ENCODE measurements at places on chromosomes 1 and 21. TPM values are rescaled to one million over a fixed set of nuclear protein-coding genes. Genes with fewer than 3 reads are reported as not detected.

The CFHR2 gene
- polyA plus RNA-seq = not detected

The PLEKHA6 gene
- 1.5 TPM for polyA plus RNA-seq

The FTCD gene
- polyA plus RNA-seq = not detected

The FUCA1 gene
- polyA plus RNA-seq = 10.3 TPM

The CHI3L1 gene
- 0.11 TPM for polyA plus RNA-seq

The GPR153 gene
- polyA plus RNA-seq = 7.2 TPM

The CHI3L2 gene
- polyA plus RNA-seq = 1.0 TPM

The FNDC10 gene
- polyA plus RNA-seq = 2.8 TPM

The FMO1 gene
- 0.17 TPM for polyA plus RNA-seq

The OR2L2 gene
- polyA plus RNA-seq = 0.03 TPM

The TMPRSS15 gene
- not detected for polyA plus RNA-seq

The PIGR gene
- polyA plus RNA-seq = 0.01 TPM

The C1orf226 gene
- polyA plus RNA-seq = 0.06 TPM

DNA sequence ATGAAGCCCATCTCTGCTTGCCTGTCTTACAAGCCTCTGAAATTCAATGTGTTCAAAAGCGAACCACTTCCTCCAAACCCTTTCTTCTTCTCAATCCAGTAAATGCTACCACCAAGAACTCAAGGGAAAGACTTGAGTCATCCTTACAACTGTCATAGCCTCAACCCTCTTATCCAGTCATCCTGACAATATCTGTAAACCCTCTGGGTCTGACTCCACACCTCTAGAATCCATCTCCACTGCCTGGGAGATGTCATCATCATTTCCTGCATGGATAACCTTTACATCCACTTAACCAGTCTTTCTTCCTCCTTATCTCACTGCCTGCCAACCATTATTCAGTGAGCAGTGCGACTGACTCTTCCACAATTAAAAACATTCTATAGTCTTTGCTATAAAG, 441.1 kb downstream of the SETD4 start:
- DNase-seq = peak; percentile 48

GRCh38 chr1:109837852-109838570, 72.6 kb upstream of the CSF1 start:
- no peak for DNase-seq

DNA sequence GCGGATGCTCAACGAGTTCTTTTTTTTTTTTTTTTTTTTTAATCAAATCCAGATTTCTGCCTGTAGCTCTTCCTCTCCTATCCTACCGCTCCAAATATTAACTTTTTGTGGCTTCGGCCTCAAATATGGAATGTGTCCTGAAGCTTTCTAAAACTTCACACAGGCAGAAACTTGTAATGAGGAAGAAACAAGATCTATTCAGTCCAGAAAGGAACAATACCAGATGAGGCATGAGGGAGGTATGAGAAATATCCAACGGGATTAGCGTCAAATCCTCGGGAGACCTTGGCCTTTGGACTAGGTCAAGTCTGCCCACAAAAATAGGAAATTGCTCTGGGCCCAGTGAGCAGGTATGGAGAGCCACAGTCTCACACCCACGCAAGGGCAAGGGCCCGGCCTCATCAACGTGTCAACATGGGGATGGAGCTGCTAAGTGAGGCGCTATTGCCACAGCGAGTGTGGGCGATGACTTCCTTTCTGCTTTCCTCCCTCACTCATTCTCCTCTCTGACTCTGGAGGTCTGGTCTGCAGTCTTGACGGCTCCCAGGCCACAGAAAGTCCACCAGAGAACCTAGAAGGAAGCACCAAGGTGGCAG, 66.6 kb downstream of the BCAR3 start:
- DNase-seq = no peak

DNA sequence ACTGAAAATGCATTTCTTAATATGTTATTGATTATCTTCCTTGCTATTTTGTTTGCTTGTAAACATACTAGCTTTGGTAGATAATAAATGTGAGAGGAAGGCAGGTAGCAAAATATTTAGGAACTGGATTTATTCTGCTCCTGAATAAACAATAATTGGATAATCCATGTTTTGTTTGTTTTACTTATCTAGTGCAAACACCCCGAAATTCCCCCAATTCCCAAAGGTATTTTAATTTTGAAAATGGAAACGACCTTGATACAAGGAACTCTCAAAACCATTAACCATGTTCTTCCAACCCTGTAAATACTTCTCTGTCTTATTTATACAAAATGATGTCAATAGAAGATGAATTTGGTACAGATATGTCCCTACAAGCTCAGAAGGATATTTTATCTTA, 3.0 kb downstream of the USH2A start:
- DNase-seq = no peak

DNA sequence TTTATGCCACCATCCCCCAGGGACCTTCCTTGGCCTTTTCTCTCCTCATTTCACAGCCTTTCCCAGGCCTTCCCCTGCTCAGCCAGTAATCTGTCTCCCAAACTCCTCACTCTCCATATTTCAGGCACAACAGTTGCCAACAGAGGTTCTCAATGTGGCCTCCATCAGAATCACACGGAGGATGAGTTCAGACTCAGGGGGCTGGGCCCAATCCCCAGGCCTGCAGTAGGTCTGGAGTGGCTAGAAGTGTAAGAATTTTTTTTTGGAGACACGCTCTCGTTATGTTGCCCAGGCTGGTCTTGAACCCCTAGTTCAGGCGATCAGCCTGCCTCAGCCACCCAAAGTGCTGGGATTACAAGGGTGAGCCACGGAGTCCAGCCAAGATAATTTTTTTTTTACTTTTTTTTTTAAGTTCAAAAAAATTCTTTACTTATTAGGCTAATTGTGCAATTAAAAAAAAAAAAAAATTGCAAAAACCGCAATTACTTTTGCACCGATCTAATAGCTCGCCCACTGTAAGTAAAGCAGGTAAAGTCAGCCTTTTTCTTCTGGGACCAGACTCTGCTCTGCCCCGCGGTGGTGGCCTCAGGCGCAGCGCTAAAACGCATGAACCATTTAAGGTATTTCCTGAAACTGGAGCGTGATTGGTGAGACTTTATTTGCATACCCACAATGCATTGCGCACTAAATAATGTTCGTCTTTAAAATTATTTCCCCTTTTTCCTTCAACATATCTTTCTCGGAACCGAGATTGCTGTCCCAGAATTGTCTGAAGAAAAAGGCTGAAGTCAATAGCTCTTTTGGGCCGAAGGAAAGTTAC, 18.7 kb downstream of the KIAA2013 start:
- DNase-seq = peak; percentile 81

GRCh38 chr1:9718006-9718680, 66.6 kb downstream of the PIK3CD start:
- DNase-seq = no peak

DNA sequence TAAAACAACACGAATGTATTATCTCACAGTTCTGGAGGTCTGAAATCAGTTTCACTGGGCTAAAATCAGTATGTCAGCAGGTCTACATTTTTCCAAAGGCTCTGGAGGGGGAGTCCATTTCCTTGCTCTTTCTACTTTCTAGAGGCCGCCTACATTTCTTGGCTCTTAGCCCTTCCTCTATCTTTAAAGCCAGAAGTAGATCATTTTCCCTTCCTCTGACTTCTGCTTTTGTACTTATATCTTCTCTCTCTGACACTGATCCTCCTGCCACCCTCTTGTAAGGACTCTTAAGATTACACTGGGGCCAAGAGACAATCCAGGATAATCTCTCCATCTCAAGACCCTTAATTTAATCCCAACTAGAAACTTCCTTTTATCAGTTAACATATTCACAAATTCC, 41.4 kb downstream of the MSH4 start:
- no peak for DNase-seq

DNA sequence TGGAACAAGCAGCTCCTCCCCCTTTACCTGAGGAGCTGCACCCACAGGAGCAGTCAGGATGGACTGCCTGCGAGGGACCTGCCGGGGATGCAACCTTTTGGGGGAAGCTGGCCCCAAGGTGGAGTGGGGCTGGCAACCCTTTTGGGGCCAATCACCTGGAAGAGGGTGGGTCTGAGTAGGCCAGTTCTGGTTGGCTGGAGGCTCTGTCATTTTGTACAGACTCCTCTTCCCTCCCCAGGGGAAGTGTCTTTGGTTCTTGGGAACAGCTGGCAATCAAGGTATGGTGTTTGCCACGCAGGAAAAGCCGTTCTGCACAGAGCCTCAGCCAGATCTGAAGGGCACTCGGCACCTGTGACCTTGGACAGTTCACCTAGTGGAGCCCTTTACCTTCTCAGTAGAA, 280 bp upstream of the A3GALT2 start:
- DNase-seq = no peak

GRCh38 chr1:80050085-80050484, 1043.6 kb upstream of the ADGRL4 start:
- no peak for DNase-seq

GRCh38 chr1:923131-923990, at the start of gene SAMD11:
Gene SAMD11 (plus strand): TSS chr1:923923. CDS start chr1:924432, 509 bp downstream.
- no peak for DNase-seq

DNA sequence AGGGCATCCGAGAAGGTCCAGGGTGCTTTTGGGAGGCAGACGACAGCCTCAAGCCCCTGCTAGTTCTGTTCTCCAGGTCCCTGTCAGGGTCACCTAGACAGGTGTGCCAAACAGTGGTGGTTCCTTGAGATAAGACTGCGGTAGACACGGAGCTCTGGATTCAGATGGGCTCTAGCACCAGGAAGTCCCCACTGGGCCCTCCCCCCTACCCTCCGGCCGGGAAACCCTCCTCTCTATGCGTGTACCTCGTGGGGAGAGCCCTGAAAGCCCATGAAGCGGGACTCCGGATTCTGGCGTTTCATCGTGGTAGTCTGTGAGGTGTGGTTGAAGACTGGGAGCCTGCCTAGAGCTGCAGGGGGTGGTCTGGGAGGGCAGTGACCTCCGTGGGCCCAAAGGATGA, 2.1 kb upstream of the KCNA2 start:
- no peak for DNase-seq

GRCh38 chr1:193181985-193182384, 4.4 kb downstream of the B3GALT2 start:
- DNase-seq = no peak

DNA sequence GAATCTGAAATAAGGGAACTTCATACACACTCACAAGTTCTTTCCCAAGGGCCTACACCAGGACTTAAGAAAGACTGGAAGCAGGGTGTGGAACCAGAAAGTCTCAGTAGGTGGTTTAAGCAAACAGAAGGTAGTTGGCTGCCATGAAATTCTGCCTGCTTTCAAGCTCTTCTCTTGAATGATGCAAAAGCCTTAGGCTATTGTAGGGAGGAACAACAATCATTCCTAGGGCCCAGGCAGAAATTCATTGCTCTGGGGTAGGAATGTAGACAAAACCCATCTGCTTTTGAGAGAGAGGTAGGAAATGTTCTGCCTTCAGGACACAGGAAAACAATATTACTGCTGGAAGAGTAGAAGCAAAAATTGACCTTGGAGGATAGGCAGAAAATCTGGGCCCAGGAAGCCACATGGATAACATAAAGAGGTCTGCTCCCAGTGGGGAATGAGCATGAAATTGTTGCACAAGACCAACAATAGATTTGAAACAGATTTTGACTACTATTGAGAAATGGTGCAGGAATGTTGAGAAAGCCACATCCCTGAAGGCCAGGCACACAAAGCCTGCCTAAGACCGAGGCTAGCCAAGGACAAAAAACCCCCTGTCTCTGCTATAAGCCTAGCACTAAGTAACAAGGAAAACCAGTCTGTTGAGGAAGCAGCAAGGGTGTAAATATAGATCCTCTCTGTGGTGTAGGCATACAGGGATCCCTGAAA, 22.7 kb upstream of the SFT2D2 start:
- no peak for DNase-seq

Measured in keratinocyte (primary cell).